ENCODE measurements at places on chromosomes 16 and 17.

DNA sequence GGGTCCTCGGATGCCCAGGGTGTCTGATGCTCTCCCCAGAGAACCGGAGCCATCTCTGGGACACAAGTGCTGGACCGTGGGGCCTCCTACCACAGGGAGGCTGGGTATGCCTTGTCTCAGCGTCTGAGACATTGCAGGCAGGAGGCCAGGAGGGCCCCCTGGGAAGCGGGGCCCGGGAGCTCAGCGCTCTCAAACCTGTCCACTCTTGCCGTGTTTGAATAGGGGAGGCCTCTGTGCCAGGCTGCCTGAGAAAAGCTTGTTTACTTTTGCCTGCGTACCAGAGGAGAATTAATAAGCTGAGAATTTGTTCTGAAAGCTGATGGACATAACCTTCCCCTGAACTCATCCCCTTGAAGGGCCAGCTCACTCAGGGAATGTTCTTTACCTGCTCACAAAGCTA, 163.8 kb downstream of the NTN1 start:
- no peak for DNase-seq

DNA sequence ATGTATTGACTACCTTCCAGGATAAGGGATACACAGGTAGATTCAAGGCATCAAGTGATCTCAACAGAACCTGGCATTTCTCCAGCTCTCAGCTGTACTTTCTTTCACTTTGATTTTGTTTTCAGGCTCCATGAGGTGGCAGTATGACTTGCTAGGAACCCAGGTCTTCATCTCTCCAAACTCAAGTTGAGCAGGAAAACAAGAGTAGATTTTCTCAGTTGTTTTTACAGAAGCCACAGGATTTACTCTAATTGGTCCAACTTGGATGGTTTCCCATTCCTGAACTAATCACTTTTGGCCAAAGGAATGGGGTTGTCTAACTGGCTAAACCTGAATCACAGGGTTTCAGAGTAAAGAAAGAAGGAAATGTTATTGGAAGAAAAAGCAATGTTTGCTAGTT, 146.6 kb downstream of the TRIM37 start:
- no peak for DNase-seq

- no peak for DNase-seq
These were observed 20.2 kb downstream of the SPNS2 start for GRCh38 chr17:4518901-4519300.

GRCh38 chr16:2611499-2611862, 70.8 kb upstream of the KCTD5 start:
- DNase-seq: no peak
